ENCODE measurements at places on chromosomes 7 and 10.

GRCh38 chr10:9654261-9654660 is 1363.4 kb upstream of the CELF2 start:
- DNase-seq = no peak

GRCh38 chr10:86117051-86117450 is 249.5 kb downstream of the GRID1 start:
- DNase-seq = no peak

- DNase-seq = no peak
Observed at GRCh38 chr7:91814189-91814588, 66.3 kb downstream of the MTERF1 start.

- DNase-seq = no peak
Observed at GRCh38 chr10:11822026-11822756, 965 bp upstream of the PROSER2 start.

- no peak for DNase-seq
Observed at GRCh38 chr10:33100781-33101391, 142.9 kb upstream of the ITGB1 start.

DNA sequence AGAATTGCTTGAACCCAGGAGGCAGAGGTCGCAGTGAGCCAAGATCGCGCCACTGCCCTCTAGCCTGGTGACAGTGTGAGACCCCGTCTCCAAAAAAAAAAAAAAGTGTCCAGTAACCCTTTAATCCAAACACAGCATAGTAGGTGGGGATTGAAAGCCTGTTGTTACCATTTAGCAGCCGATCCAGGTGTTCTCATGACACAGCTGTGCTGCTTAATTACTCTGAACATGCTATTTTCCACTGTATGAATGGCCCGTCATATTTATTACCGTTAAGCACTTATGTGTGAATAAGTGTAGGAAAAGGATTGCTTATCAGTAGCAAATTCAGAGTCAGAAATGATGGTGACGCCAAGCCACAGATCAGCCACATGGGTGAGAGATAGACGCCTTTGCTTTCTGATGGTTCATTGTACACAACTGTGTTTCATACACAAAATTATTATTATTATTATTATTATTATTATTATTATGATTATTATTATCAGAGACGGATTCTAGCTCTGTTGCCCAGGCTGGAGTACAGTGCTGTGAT is 11.6 kb upstream of the ORAI2 start:
- DNase-seq = no peak

DNA sequence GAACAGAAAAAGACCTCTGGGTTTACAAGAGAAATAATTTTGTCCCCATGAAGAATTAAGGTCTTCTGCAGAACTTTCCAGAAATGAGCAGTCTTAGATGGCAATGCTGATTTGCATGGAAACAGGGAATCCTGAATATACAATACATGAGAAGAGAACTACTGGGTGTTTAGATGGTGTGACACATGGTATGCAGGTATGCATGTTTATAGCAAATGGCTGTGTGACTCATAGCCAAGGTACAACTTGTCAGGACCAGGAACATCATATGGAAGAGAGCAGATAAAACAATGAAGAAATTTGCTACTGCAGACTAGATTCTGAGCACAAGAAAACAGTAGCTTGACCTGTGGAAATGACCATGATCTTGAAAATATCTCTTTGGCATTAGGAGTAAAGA is 907.8 kb downstream of the GATA3 start:
- no peak for DNase-seq

DNA sequence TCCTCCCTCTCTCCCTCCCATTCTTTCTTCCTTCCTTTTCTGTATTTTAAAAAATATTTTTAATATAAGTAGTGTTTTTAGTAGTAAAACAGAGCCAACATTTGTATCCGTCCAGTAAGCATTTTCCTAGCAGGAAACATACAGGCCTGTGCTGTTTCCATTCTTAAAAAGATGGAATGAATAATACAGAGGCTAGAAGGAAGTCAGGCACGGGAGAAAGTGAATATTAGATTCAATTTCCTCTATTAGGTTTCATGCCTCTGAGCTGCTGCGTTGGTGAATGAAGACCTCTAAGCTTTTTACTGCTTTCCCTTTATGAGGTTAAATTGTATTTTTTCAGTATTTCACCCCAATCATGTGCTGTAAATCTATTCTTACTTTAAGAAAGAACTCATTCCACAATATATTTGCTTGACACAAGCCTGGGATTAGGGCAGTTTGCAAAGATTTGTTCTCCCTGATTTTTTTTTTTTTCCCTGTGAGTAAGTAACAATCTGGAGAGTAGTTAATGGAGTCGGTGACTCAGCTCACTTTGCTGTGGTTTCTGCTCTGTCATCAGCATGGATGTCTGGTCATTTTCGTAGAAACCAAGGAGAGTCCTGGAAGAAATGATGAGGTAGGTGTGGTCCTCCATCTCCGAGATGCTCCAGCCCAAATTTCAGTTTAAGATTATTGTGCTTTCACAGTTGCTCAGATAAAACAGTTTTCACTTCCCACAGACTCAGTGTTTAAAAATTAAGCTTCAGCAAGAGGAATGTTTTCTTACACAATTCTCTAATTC is 76.1 kb upstream of the PITRM1 start:
- peak; percentile 54 for DNase-seq

- peak; percentile 35 for DNase-seq
Observed at GRCh38 chr10:76311752-76312636, 880.6 kb downstream of the LRMDA start.

GRCh38 chr10:21602313-21602712 is 68.3 kb downstream of the MLLT10 start:
- no peak for DNase-seq

DNA sequence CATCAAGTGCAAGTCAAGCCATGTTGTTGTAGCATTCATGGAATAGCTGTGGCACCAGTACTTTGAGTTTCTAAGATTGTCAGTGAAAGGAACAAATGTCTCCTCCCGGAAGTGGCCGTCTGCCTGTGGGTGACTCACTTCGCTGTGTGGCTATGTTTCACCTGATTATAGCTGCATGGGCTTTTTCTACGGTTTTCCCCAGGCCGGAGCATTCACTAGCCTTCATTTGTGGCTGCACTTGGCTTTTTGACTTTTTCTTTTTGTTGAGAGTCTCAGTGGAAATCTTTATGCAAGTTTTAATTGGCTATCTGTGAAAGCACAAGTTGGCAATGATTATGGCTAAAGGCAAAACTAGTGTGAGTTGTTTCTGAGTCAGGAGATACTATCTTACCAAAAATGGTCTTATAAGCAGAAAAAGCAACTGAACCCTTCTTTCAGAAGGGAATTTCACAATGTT is 35.0 kb downstream of the SRI start:
- peak; percentile 5 for DNase-seq
